ENCODE measurements at places on chromosomes 4 and X.

- no peak for DNase-seq
These were observed 67.8 kb downstream of the SPIN4 start for GRCh38 chrX:63283348-63283747.

- DNase-seq = no peak
These were observed 78.8 kb upstream of the FAT4 start for GRCh38 chr4:125235971-125236370.

GRCh38 chrX:41779030-41779564, 55.1 kb downstream of the GPR82 start:
- DNase-seq = no peak

GRCh38 chr4:154478547-154478946, 13.1 kb downstream of the DCHS2 start:
- DNase-seq = no peak

- no peak for DNase-seq
These were observed 36.5 kb downstream of the HERC3 start for GRCh38 chr4:88628746-88629145.

DNA sequence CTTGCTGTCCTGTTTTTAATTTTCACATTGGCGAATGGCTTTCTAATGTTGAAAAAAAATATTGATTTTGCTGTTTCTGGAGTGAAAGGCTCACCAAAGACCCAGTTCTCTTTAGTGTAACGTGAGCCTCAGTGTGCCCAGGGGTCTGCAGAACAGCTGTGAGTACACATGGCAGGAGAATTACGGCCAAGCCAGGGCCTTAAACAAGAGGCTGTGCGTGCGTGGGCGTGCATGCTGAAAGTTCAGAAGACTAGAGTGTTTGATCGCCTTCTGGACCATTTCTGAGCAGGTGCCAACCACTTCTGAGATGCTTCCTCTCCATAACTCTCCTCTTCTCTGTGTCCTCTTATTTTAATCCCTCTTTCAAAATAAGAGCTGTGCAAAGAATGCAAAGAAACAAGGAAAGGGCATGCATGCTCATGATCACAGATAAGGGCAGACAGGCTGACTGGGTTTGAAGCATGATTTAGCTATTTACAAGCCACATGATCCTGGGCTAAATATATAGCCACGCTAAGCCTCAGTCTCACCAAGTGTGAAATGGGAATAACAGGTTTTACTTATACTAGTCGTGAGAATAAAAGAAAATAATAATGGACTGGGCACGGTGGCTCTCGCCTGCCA, 9.9 kb downstream of the PHEX start:
- DNase-seq = no peak

GRCh38 chrX:39721566-39722279, 376.0 kb downstream of the BCOR start:
- no peak for DNase-seq

- no peak for DNase-seq
These were observed 20.5 kb upstream of the GPR78 start for GRCh38 chr4:8559524-8560264.

All from NCI-H2081 treated with DMSO at 0.1 percent for 48 hours (cell line).